ENCODE measurements at places on chromosomes 3 and 15.

DNA sequence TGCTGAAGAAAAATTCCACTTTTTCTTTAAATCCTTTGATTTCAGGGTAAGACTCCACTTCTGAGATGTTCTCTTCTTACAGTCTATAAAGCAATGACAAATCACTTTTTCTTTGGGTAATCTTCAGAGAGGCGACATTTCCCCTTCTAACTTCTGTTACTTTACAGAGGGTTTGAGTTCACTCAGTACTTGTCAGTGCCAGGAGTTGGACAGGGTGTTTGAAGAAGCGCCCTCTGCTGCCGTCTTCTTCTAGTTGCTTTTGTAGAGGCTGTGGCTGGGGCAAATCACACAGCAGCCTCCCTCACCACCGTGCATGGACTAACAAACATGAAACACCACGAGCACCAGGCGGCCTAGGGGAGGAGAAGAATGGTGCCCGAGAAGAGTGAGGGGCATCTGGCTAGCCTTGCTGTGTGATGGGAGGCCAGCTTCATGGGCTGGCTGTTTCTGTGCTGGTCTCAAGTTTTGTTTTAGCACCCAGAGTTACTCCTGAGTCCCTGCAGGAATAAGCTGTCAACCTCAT, at the start of gene CD80:
CD80 (minus strand) TSS at position 174 of the 523 bp plus-strand sequence. CDS start 1,886 bp downstream, outside the sequence.
- DNase-seq: peak; percentile 7

GRCh38 chr3:9278498-9278897, 29.1 kb upstream of the SRGAP3 start:
- no peak for DNase-seq

DNA sequence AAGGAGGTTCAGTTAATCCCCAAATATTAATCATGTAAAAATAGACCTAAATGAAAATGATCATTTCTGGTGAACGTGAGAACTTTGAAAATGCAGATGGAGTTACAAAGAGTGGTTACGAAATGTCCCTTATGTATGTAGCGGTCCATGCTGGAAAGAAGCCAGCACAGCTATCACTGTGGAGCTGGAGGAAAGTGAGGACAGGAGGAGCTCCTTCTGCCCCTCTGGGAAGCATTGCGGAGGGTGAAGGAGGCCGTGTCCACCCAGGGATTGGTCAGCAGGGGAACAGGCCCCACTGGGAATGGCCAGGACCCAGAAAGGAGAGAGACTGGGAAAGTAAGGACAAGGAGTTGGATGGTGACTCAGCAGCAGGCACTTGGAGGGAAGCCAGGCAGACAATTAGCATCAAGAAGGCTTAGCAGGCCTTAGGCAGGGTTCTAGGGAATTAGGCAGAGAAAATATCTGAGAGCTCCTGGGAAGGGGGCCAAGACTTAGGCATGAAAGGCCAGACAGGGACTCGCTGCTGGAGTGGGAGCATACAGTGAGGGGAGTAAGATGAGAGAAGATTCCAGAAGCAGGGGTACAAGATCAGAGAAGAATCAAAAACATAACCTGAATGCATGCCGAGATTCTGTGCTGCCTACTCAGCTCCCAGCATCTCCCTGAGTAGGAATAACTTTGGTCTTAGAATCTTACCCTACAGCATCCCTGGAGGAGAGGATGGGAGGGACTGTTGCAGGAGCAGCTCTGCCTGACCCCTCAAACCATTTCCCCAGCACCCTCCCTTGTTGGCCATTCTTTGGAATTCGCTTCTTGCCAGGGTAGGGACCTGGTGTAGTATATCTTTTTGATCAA, 171.0 kb upstream of the UMPS start:
- DNase-seq: no peak

GRCh38 chr15:92921215-92922131, 21.3 kb downstream of the CHD2 start:
- DNase-seq: no peak

GRCh38 chr15:99054892-99055291, 47.3 kb upstream of the PGPEP1L start:
- DNase-seq: no peak

- DNase-seq: no peak
Measured at GRCh38 chr3:134775831-134776230, 19.2 kb upstream of the EPHB1 start.

GRCh38 chr15:70863450-70864218, 9.7 kb upstream of the LARP6 start:
- no peak for DNase-seq

- DNase-seq: no peak
Measured at GRCh38 chr3:9899289-9899791, 3.3 kb upstream of the IL17RE start.

- no peak for DNase-seq
Measured at GRCh38 chr15:40096094-40096891, 12.4 kb downstream of the BMF start.

DNA sequence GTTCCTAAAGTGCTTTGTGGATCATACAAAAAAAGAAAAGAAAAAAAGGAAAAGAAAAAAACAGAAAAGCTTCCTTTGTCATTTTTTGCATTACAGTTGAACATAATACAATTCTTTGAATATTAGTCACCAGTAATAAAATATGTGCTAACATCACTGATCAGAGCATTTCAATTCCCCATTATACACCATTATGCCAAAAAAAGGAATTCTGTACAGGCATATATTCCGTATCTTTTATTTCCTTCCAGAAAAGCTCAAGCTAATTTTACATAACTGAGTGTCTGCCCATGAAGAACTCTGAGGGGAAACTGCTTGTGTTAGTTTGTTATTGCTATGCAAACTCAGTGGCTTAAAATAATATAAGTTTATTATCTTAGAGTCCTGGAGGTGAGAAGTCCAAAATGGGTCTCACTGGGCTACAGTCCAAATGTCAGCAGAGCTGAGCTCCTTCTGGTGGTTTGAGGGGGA, 377.9 kb downstream of the GAP43 start:
- no peak for DNase-seq

DNA sequence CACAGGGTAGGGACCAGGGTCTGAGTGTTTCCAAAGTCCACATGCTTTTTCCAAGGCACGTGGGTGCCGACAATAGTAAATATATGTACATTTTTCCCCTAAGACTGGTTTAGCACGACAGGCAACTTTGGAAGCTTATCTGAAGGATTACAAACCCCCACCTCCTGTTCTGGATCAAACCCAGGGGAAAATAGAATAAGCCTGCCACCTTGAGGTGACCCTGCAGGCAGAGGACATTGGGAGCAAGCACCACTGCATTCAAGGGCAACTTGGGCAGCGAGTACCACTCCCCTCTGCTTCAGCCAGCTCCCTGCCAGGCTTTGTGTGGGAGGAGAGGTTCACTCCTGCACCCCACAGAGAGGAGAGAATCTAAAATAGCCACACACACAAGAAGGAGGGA, 44.8 kb downstream of the KBTBD12 start:
- DNase-seq: no peak

- no peak for DNase-seq
Measured at GRCh38 chr15:51840692-51841091, 11.2 kb downstream of the TMOD3 start.

DNA sequence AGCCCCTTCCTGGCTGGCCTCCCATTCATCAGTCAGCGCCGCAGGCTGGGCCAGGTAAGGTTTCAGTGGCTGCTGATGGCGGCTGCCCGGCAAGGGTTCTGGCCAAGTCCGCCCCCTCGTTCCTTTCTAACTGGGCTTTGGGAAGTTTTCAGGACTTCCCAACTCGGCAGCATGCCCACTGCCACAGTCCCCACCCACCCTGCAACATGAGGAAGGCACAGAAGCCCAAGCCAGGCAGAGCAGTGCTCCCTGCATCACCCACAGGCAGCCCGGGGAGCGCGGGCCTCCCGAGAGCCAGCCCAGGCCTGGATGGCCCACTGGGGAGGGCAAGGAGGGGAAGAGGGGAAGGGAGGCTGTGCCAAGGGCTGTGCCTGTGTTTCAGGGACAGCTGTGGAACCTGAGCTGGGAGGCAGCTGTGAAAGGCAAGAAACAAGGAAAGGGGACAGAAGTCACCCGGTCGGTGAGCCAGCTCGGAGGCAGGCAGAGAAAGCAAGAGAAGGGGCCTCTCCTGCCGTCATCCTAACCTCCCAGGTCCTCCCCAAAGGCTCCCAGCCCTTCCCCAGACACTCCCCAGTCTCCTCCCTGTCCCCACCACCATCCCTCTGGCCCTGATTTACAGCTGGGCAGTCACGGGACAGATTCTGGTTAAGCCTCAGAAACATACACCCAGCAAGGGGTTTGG, 73.9 kb downstream of the CPN2 start:
- no peak for DNase-seq

- no peak for DNase-seq
Measured at GRCh38 chr3:43786102-43786501, 95.4 kb downstream of the ABHD5 start.

- DNase-seq: no peak
Measured at GRCh38 chr3:38147421-38147820, 9.0 kb downstream of the MYD88 start.

GRCh38 chr3:153029350-153029749, 132.7 kb upstream of the RAP2B start:
- DNase-seq: no peak

GRCh38 chr3:197580253-197580691, 24.5 kb upstream of the BDH1 start:
- DNase-seq: no peak

DNA sequence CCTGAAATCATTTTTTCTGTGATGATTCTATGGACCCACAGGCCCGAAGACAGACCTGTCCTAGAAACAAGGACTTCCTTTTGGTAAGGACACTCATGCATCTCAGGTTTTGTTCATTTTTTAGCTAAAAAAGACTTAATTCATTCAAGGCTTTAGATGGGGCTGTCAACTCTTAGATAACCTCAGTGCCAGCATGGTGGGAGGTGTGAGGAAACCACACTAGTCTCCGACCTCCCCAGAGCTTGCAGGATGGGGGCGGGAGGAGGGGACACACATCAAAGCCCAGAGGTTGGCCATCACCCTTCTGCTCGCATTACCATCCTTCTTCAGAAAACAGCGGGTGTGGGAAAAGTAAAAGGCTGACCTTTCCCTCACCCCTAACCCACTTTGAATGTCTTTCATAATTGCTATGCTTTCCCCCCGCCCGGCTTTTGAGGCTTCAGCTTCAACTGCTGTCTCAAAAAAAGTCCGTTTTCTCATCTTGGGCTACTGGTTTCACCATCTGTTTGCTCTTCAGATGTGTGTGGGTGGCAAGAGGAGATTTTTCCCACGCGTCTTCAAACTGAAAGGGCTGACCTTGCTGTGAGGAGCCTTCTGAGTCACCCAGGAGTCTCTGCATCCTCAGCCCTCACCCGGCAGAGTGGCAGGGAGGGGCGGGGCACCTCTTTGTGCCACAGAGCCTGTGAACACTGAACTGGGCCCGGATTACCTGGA, 27.6 kb upstream of the CXCR6 start:
- DNase-seq: peak; percentile 57

DNA sequence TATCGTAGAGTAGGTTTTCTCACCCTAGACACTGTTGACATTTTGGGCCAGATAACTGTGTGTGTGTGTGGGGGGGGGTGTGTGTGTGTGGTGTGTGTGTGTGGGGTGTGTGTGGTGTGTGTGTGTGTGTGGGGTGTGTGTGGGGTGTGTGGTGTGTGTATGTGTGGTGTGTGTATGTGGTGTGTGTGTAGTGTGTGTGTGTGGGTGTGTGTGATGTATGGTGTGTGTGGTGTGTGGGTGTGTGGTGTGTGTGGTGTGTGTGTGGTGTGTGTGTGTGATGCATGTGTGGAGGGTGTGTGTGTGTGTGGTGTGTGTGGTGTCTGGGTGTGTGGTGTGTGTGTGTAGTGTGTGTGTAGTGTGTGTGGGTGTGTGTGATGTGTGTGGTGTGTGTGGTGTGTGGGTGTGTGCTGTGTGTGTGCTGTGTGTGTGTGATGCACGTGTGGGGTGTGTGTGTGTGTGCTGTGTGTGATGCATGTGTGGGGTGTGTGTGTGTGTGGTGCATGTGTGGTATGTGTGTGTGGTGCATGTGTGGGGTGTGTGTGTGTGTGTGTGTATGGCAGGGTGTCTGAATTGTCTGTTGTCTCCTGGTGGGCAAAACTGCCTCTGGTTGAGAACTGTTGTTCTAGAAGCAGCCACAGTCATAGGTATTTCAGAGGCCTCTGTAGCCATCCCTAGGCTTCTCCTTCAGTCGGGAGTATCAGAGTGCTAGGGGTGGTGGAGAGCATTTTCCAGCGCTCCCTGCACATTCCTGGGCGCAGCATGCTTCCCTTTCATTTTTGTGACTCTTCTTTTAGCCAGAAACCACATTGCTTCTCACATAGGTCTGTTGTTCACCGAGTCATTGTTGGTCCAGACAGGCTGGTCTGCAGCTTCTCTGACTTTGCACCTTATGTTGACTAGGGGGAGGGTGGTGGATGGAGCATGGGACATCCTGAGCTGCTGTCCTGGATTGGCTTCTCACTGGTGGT, 84.4 kb downstream of the THSD4 start:
- no peak for DNase-seq

GRCh38 chr3:37375184-37376127, 201.1 kb upstream of the LRRFIP2 start:
- DNase-seq: no peak
